ENCODE measurements at places on chromosomes 7 and 10.

GRCh38 chr10:55400075-55400849 is 599.2 kb upstream of the PCDH15 start:
- no peak for DNase-seq

DNA sequence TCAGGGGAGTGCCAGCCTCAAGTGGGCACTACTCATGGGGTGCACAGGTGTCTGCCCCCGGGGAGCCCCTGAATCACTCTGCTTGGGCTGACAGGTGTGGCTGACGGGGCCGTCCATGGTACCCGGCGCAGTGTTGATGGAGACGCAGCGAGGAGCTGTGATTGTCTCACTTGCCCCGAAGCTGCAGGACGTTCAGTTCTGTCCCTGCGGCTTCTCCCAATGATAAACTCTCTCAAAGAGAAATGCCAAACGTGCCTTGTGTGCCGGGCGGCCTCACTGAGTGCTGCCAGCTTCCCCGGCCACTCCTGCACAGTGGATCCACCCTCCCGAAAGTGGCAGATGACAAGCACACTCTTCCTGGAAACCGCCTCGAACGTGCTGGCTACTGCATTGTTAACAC is 203.2 kb downstream of the DNAJB6 start:
- DNase-seq, result no peak

GRCh38 chr10:59090817-59091622 is 85.4 kb upstream of the PHYHIPL start:
- no peak for DNase-seq

GRCh38 chr7:140475747-140476333 is 3.5 kb downstream of the MKRN1 start:
- no peak for DNase-seq

- no peak for DNase-seq
Measured at GRCh38 chr10:62258926-62259325, 9.7 kb downstream of the RTKN2 start.

GRCh38 chr7:69260023-69260422 is 338.3 kb upstream of the AUTS2 start:
- DNase-seq, result no peak

GRCh38 chr10:70362328-70362727 is 20.1 kb downstream of the LRRC20 start:
- DNase-seq, result no peak

GRCh38 chr7:111708072-111708471 is 145.8 kb upstream of the IMMP2L start:
- DNase-seq, result no peak

DNA sequence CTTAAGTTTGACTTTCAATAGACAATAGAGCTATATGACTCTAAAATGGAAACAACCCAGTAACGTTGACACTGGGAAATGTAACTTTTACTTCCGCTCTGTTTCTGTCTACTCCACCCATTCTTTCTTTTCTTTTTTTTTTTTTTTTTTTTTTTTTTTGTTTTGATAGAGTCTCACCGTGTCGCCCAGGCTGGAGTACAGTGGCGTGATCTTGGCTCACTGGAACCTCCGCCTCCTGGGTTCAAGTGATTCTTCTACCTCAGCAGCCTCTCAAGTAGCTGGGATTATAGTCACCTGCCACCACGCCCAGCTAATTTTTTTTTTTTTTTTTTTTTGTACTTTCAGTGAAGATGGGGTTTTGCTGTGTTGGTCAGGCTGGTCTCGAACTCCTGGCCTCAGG is 13.9 kb downstream of the PRSS2 start:
- no peak for DNase-seq

- DNase-seq, result no peak
Measured at GRCh38 chr10:83959328-83959727, 180.0 kb upstream of the GHITM start.

DNA sequence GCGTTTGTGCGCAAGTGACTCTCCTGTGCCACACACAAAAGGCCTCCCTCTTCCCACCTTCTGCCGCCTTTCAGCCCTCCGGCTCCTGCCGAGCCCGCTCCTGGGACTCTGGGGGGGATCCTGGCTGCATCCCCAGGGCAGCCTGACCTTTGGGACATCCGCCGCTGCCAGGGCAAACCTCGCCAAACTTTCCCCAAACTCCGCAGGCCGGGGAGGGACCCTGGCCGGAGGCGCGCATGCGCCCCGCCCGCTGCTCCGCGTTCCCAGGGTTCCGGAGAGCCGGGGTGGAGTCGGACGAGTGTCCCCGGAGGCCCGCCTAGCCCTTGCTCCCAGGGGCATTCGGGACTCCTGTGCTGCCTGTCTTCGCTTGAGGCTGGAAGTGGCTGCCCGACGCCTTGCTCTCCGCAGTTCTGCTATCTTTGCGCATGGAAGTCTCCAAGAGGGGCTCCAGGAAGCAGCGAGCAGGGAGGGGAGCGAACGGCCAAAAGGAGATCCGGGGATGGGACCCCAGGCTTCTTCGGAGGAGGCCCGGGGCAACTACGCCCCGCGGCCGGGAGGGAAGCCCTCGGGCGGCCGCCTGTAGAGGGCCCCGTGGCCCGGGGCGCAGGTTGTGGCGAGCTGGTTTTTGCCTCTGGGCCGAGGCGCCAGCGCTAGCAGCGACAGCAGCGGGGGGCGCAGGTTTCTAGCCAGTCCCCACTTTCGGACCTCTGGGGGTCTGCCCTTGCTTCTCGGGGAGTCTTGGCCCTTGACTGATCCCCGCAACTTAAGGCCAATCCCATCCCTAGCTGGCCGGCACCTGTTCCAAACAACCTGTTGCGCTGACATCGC is 7.0 kb downstream of the PTF1A start:
- no peak for DNase-seq

DNA sequence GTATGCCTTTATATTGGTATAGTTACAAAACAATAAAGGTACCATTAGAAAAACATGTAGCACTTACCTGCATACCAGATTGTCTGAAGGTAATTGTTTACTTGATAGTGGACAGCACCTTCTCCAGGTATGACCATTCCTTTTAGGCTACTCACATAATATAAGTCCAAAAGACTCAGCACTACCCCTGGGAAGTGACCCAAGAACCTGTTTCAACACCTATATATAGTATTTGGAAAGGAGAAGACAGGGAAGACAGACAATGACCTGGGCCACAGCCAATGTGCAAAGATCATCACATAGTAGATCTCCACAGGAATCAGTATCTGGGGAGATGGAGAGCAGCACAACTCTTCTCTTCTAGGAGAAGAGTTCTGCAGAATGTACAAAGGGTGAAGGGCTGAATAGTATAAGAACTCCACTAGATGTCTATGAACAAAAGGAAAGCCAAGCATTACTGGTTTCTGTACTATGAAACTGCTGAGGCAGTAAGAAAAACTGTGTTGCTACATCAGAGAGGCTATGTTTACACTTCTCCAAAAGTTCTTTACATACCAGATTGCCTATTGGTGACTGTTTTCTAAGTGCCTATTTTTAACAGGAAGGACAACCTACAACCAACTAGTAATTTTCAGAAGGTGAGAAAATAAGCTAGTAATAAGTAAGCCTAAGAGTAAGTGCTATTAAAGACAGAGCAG is 159.2 kb downstream of the BTAF1 start:
- no peak for DNase-seq

- DNase-seq, result no peak
Measured at GRCh38 chr7:11480143-11480542, 351.9 kb downstream of the THSD7A start.

GRCh38 chr10:113894581-113894980 is 40.1 kb downstream of the NHLRC2 start:
- no peak for DNase-seq

GRCh38 chr7:142939226-142939910 is at the start of gene LLCFC1:
Gene LLCFC1 (plus strand): TSS chr7:142939484. CDS start chr7:142939622, 138 bp downstream.
- no peak for DNase-seq
